Spleen (tissue), 13 donors: ENCODE measurements at places on chromosomes 4 and X.

DNA sequence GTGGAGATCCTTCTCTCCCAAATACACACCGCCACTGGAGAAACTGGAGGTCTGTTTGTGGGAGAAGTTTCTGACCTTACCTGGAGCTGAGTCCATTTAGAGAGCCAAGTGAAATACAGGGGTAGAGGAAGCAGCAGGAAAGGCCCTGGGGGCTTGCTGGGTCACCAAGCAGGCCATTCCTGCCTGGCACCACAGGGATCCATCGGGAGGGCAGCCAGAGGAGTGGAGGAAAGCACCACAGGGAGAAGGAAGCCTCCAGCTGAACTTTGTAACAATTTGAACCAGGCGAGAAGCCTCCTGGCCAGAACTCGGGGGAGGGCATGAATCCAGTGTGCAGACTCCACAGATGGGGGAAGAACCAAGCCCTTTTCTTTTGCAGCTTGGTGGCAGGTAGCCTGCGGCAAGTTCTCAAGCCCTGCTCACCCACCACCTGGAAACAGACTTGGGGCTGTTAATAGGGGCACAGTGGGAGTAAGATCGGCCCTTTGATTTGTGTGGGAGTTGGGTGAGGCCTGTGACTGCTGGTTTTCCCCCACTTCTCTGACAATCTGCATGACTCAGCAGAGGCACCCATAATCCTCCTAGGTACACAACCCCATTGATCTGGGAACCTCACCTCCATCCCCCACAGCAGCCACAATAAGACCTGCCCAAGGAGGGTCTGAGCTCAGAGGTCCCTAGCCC, 94.6 kb downstream of the IRS4 start:
- no peak overlapping the region for H3K27ac ChIP-seq
- no peaks in the 10 kb centered on the region for H3K36me3 ChIP-seq
- DNase-seq: no peak

- DNase-seq: no peak
- H3K4me1 ChIP-seq: peaks cover 46% of the 10 kb centered on the region
- no peak overlapping the region for H3K4me3 ChIP-seq
- peak overlapping the region; percentile 71 for H3K27ac ChIP-seq
- no peaks in the 10 kb centered on the region for H3K27me3 ChIP-seq
These were observed 25.4 kb upstream of the TNIP3 start for GRCh38 chr4:121189326-121190215.

GRCh38 chrX:154002215-154002719, 17.4 kb downstream of the IRAK1 start:
- H3K27me3 ChIP-seq: no peaks in the 10 kb centered on the region
- DNase-seq: peak; percentile 91
- H3K36me3 ChIP-seq: no peaks in the 10 kb centered on the region
- H3K4me1 ChIP-seq: peaks cover 5% of the 10 kb centered on the region
- H3K4me3 ChIP-seq: no peak overlapping the region

- no peak for DNase-seq
- no peaks in the 10 kb centered on the region for H3K4me1 ChIP-seq
- peaks cover 40% of the 10 kb centered on the region for H3K36me3 ChIP-seq
- H3K4me3 ChIP-seq: no peak overlapping the region
- no peaks in the 10 kb centered on the region for H3K27me3 ChIP-seq
- H3K27ac ChIP-seq: no peak overlapping the region
These were observed 37.4 kb downstream of the CLOCK start for GRCh38 chr4:55509266-55509665.

DNA sequence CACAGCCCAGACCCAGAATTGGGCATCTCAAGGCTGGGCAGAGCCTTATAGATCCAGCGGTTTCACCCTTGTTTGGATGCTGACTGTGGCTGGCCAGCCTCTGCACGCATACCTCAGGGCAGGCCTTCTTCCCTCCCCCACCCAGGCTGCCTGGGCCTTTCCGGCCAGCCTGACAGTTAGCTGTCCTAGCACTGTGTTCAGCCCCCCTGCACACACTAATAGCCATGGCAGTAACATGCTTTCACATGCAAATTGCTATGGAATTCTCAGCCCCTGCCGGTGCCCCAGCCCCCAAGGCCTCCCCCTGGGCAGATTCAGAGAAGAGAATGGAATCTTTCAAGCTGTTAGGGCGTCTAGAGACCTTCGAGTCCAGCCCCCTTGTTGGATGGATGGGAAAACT, 17.7 kb downstream of the EFNB1 start:
- peaks cover 4% of the 10 kb centered on the region for H3K4me1 ChIP-seq
- no peak for DNase-seq
- H3K27ac ChIP-seq: no peak overlapping the region
- no peaks in the 10 kb centered on the region for H3K36me3 ChIP-seq
- no peak overlapping the region for H3K4me3 ChIP-seq
- no peaks in the 10 kb centered on the region for H3K27me3 ChIP-seq

DNA sequence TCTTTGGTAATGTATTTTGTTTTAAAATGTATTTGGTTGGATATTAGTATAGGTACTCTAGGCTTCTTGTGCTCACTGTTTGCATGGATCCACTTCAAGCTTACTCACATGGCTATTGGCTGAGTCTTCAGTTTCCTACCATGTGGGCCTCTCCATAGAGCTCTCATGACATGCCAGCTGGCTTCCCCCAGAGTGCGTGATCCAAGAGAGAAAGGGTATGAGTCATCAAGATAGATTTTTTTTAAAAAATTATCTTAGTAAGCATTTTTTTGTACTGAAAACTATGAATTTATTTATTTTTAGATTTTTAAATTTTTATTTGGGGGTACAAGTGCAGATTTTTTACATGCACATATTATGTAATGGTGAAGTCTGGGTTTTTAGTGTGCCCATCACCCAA, 219.1 kb upstream of the AMOT start:
- H3K36me3 ChIP-seq: no peaks in the 10 kb centered on the region
- DNase-seq: no peak
- H3K27ac ChIP-seq: no peak overlapping the region
- no peaks in the 10 kb centered on the region for H3K4me1 ChIP-seq
- H3K27me3 ChIP-seq: no peaks in the 10 kb centered on the region

DNA sequence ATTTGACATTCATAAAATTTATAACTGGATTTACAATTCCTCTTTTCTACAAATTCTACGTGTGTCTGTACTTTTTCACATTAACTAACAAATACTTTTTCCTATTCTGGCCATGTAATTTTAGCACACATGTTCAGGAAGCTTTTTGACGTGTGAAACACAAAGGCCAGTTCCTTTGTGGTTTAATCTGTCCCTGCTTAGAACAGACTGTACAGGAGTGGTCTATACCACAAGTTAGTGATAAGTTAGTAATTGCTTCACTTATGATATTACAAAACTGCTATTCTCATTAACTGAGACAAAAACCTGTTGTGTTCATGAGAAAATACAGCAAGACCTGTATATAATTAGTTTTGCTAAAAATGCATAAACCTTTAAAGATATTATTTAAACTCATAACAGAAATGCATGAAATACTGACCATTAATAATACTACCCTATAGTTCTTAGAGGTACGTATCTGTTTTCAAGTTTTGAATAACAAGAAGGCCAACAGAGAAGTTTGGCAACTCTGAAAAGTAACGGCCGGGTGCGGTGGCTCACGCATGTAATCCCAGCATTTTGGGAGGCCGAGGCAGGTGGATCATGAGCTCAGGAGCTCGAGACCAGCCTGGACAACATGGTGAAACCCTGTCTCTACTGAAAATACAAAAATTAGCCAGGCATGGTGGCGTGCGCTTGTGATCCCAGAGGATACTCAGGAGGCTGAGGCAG, 13.7 kb upstream of the AREG start:
- H3K4me1 ChIP-seq: no peaks in the 10 kb centered on the region
- H3K36me3 ChIP-seq: no peaks in the 10 kb centered on the region
- H3K27ac ChIP-seq: no peak overlapping the region
- no peak overlapping the region for H3K4me3 ChIP-seq
- no peaks in the 10 kb centered on the region for H3K27me3 ChIP-seq

DNA sequence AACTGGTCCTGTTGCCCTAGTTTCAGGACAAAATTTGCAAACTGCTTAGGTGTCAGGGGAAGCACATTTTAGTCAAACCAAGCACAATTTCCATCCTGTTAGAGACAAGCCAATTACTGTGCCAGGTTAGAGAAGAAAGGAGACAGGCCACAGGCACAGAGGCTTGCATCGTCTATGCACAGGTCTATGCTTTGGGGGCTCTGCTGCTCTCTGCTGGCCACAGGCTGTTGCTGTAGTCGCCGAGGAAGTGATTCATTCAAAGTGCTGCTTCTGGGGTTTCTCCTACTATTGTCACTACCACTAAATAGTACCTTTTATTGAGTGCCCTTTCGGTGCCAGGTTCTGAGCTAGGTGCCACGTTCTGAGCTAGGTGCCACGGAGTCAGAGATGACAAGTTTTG, 45.5 kb downstream of the VGLL1 start:
- H3K36me3 ChIP-seq: no peaks in the 10 kb centered on the region
- H3K4me3 ChIP-seq: no peak overlapping the region
- no peak overlapping the region for H3K27ac ChIP-seq
- no peaks in the 10 kb centered on the region for H3K4me1 ChIP-seq
- H3K27me3 ChIP-seq: no peaks in the 10 kb centered on the region
- DNase-seq: peak; percentile 76

DNA sequence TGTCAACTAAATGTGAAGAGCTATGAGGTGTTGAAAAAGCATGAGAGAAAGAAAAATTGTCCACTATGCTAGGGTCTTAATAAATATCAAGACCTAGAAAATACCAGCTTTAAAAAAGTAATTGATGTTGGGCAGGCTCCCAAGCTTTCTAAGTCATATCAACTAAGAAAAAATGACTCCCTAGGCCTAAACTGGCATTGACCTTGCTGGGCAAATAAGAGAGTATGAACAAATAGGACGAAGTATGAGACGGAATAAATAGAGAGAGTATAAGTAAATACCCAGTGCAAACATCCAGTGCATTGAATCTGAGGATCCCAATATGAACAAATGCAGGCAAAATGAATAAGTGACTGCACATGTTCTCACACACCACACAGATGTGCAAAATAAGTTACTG, 3.2 kb downstream of the KDR start:
- no peak overlapping the region for H3K4me3 ChIP-seq
- H3K27ac ChIP-seq: no peak overlapping the region

DNA sequence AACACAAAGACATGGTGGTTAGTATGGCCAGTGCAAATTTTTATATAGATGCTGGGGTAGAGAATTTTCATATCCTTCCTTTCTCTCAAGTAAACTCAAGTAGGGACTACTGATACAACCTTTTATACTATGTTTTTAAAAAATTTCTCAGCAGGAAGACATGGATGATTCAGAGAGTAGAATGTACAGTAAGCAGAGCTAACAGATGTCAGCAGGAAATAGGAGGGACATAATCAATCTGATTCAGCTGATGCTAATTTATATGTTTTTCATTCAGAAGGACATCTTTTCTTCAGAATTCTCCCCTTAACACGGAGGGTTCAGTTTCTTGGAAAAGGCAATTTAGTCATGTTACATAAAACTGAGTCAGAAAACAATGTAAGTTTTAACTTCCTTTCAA, 95.4 kb downstream of the GRIA2 start:
- H3K27me3 ChIP-seq: no peaks in the 10 kb centered on the region
- no peak for DNase-seq
- H3K4me1 ChIP-seq: no peaks in the 10 kb centered on the region
- H3K4me3 ChIP-seq: no peak overlapping the region
- no peaks in the 10 kb centered on the region for H3K36me3 ChIP-seq
- H3K27ac ChIP-seq: no peak overlapping the region

GRCh38 chr4:41943506-41943905, 8.3 kb downstream of the TMEM33 start:
- H3K27ac ChIP-seq: no peak overlapping the region
- H3K36me3 ChIP-seq: peaks cover 14% of the 10 kb centered on the region
- no peaks in the 10 kb centered on the region for H3K27me3 ChIP-seq
- no peak overlapping the region for H3K4me3 ChIP-seq

GRCh38 chr4:184421533-184422155, 52.7 kb downstream of the IRF2 start:
- no peak overlapping the region for H3K4me3 ChIP-seq
- DNase-seq: no peak
- peaks cover 79% of the 10 kb centered on the region for H3K4me1 ChIP-seq

- no peak overlapping the region for H3K27ac ChIP-seq
- H3K4me1 ChIP-seq: peaks cover 12% of the 10 kb centered on the region
- H3K27me3 ChIP-seq: no peaks in the 10 kb centered on the region
- no peak overlapping the region for H3K4me3 ChIP-seq
- DNase-seq: no peak
These were observed 34.0 kb downstream of the QDPR start for GRCh38 chr4:17477774-17478472.

GRCh38 chrX:37802028-37802427, 22.2 kb downstream of the CYBB start:
- no peak overlapping the region for H3K4me3 ChIP-seq
- H3K4me1 ChIP-seq: peaks cover 13% of the 10 kb centered on the region
- no peaks in the 10 kb centered on the region for H3K27me3 ChIP-seq
- no peaks in the 10 kb centered on the region for H3K36me3 ChIP-seq
- no peak for DNase-seq

DNA sequence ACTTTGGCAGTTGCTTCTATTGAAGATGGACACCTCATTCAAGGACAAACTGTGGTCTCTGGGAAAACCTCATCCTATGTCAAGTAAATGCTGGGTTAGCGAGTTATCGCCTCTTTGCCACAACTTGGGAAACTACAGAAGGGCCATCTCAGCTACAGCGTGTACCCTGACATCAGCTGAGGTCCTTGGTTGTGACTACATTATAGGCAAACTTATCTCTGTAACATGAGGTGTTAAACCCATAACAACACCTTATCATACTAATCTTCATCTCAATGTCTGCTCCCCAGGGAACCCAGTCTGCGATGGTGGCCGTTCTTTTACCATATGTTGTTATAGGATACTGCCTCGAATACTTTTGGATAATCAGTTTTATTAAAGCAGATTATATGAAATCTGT, 1862.7 kb downstream of the STIM2 start:
- no peak for DNase-seq
- H3K4me1 ChIP-seq: no peaks in the 10 kb centered on the region
- H3K4me3 ChIP-seq: no peak overlapping the region
- no peaks in the 10 kb centered on the region for H3K27me3 ChIP-seq

DNA sequence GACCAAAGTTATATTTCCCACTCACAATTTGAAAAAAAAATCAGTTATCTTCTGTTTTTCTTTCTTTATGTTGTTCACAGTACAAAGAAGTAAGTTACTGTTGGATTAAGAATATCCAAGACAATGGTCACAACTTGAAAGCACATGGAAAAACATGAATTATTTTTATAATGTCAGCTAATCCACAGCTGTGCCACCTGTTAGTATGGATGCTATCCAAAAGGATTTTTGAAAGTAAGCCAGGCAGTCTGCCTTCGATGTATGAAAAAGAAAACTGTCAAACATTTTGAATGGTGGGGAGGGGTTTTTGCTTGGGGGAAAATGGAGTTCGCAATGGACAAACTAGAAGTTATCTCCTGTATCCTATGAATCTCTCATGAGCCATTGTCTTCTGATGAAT, 6.2 kb downstream of the GPM6A start:
- H3K27ac ChIP-seq: no peak overlapping the region
- DNase-seq: no peak
- no peaks in the 10 kb centered on the region for H3K36me3 ChIP-seq
- no peaks in the 10 kb centered on the region for H3K4me1 ChIP-seq
- no peak overlapping the region for H3K4me3 ChIP-seq
- no peaks in the 10 kb centered on the region for H3K27me3 ChIP-seq

GRCh38 chr4:23923141-23923540, 33.3 kb upstream of the PPARGC1A start:
- no peak for DNase-seq
- no peaks in the 10 kb centered on the region for H3K36me3 ChIP-seq
- H3K4me1 ChIP-seq: no peaks in the 10 kb centered on the region
- H3K27me3 ChIP-seq: no peaks in the 10 kb centered on the region
- H3K27ac ChIP-seq: no peak overlapping the region
- no peak overlapping the region for H3K4me3 ChIP-seq

- H3K36me3 ChIP-seq: no peaks in the 10 kb centered on the region
- H3K27me3 ChIP-seq: no peaks in the 10 kb centered on the region
- peaks cover 71% of the 10 kb centered on the region for H3K4me1 ChIP-seq
- H3K27ac ChIP-seq: no peak overlapping the region
- no peak for DNase-seq
- H3K4me3 ChIP-seq: no peak overlapping the region
These were observed 35.0 kb upstream of the RASGEF1B start for GRCh38 chr4:81506731-81507130.
